Activated naive CD8-positive, alpha-beta T cell treated with anti-CD3 and anti-CD28 coated beads, Interleukin-2, amount 50 U/mL, for 24 hours (primary cell): ENCODE measurements at places on chromosomes 2 and 18.

DNA sequence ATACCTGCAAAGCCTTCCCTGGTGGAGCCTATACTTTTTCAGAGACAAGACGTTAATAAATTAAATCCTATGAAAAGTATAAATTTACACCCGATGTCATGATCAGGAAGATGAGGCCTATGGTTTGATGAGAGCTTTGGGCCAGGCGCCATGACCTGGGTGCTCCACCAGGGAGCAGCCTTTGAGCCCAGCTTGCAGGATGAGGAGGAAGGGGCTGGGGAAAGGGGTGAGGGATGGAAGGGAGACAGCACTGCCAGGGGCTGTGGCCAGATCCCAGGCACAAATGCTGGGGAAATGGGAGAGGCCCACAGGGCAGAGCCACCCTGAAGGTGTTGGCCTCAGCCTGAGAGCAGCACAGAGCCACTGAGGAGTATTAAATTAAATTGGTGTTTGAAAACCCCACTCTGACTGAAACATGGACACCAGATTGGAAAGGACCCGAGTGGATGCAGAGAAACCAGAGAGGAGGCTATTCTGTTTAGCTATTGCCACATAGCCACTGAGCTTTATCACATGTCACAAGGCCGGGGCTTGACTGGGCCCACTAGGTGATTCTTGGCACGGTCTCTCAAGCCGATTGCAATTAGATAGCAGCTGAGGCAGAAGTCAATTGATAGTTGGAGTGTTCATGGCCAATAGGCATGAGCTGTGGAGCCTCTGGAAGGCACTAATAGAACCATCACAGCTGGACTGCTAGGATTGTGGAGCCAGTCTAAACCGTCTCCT lies 9.6 kb upstream of the FAHD2A start:
- no peak for DNase-seq

GRCh38 chr2:229393926-229394325 lies 122.8 kb upstream of the PID1 start:
- DNase-seq, result no peak

DNA sequence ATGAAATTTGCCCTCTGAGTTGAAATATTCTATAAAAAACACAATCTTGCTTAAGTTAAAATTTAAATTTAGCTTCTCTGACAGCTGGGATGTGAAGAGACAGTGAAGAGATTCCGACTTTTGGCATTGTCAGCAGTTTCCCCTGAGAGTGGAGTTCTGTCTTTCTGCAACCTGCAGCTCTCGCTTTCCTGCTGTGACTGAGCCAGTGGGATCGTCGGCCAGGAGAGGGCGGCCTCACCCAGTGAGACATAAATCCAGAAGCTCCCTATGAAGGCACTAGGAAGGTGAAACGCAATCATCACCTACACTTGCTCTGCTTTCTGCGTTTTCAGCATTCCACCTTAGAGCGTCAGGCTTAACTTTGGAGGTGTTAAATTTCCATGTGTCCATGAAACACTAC lies 75.4 kb upstream of the HNMT start:
- no peak for DNase-seq

DNA sequence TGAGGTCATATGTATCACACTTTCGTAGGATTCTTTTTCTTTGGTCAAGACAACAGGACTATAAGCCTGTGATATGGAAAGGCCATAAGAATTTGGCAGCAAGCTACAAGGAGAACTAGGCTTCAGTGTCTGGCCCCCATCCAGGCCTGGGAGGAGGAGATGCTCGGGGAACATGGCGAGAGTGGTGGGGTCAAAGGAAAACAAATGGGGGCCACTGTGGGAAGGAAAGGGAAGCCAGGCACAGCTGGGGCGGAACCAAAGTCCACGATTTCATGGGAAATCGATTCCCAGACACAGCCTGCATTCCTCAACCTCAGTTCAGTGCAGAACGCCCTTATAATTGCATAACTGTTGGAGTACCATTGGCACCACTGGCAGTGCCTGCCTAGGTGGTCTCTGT lies 58.2 kb downstream of the MBP start:
- DNase-seq, result no peak
